ENCODE measurements at places on chromosomes 13 and 19.
A peak's percentile ranks its signal among the peaks of the same experiment; 100 is the strongest.

DNA sequence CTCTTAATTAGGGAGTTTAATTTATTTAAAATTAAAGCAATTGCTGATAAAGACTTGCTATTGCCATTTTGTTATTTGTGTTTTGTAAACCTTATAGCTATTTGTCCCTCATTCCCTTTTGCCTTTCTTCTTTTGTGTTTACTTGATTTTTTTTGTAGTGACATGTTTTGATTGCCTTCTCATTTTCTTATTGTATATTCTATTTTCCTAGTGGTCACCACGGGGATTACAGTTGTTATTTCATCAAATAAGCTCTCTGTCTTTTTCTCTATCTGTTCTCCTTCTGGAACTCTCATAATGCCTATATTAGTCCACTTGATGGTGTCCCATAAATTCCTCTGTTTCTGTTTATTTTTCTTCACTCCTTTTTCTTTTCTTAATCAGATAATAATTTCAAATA is 64.4 kb upstream of the FRY start:
- DNase-seq: no peak

- no peak for DNase-seq
These were observed 14.2 kb downstream of the ZNF699 start for GRCh38 chr19:9295411-9295849.

- DNase-seq: no peak
These were observed 310.2 kb downstream of the SLITRK5 start for GRCh38 chr13:87981416-87981815.

- DNase-seq: peak; percentile 8
These were observed 203.1 kb upstream of the EDNRB start for GRCh38 chr13:78121459-78122348.

DNA sequence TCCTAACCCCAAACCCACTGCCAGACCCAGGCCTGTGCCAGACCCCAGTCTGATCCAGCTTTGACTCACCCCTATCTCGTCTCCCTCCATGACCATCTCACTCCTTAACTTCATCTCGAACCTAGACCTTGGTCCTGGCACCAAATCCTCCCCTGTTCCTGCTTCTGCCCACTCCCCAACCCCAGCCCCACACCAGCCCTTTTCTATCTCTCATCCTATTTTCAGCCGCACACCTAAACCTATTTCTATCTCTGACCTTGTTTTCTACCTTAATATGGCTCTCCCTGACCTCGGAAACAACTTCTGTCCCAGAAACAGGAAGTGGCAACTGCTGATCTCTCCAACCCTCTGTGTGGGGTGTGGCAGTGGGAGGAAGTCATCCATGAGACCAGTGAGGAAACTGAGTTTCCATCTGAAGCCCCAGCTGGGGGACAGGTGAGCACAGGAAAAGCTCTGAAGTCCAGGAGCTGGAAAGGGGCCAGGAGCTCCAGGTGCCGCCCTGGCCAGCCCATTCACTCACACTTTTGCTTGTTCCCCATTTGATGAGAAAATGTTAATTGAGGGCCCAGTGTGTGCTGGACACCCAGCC is 13.7 kb downstream of the PTH2 start:
- no peak for DNase-seq

DNA sequence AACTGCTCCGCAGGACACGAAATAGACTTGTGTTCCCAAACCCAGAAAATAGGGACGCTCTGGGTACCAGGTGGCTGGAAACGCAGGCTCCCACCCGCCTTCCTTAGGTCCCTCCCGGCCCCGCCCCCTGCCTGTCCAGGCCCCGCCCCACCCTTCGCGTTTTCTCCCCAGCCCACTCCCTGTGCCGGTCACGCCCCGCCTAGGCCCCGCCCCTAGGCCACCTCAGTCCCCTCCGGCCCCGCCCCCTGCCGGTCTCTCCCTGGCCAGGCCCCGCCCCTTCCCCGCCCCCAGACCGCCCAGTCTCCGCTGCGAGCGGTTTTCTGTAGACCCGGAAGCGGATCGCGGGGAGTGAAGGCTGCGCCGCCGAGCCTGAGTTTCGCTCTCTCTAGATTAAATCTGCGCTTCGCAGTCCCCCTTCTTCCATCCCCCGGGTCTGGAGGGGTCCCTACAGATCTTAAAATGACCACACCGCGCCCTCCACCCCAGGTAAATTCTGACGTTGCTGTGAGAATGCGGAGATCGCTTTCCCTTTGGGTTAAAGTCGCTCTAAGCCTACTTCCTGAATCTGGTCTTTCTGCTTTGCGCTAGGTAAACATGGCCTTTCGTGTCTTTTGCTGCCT is 3.7 kb upstream of the ZNF665 start:
- peak; percentile 100 for DNase-seq

DNA sequence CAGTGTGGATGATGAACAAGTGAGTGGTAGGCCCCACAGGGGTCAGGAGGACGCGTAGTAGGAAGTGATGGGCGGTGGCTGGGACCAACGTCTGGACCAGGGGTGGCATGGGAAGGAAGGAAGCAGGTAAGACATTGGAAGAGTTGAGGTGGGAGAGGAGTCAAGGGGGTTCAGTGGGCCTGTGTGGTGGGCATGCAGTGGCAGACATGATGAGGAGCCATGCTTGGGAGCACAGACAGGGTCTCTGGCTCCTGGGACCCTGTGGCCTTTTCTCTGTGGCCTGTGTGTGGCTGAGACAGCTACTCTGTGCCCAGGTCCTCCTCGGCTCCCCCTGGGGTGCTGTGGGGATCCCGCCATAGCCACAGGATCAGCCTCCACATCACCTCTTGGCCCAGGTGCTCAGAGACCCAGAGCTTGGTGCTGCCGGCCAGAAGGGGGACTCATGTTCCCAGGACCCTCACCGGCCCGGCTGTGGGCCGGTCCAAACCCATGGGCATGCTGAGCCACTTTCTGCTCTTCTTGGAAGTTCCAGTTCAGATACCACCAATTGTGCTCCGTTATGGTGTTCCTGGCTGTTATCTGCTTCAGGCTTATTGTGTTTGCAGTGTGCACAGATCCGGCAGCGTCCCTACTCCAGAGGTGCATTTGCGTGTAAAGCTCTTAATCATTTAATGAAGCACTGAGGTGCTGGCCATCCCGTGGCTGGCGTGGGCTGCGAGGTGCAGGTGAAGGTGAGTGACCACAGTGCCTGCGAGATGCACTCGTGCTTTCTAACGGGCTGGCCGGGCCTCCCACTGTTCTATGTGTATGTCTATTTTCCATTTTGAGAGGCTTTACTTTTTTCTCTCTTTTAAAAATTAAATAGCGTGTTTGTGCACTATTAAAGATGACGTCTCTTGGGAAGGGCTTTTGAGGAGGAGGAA is 147.9 kb downstream of the TEX29 start:
- no peak for DNase-seq

- peak; percentile 17 for DNase-seq
These were observed 1.4 kb downstream of the EFNB2 start for GRCh38 chr13:106533943-106534638.

DNA sequence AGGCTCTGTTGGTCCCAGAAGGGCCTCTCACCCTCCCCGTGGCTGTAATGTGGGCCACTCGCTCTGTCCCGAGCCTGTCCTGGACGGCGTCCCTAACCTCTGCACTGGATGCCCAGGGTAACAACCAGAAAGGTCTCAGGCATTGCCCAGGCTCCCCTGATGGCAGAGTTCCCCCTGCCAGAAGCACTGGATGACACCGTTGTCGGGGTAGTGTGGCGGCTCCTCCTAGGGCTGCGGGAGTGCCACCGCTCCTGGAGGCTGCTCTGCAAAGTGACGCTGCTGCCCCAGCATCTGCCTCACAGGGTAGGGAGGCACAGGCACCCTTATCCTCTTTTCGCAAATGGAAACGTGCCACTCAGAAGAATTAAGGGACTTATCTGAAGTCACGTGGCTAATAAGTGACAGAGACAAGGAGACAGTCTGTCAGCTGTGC is 32.0 kb downstream of the MPHOSPH8 start:
- DNase-seq: no peak

DNA sequence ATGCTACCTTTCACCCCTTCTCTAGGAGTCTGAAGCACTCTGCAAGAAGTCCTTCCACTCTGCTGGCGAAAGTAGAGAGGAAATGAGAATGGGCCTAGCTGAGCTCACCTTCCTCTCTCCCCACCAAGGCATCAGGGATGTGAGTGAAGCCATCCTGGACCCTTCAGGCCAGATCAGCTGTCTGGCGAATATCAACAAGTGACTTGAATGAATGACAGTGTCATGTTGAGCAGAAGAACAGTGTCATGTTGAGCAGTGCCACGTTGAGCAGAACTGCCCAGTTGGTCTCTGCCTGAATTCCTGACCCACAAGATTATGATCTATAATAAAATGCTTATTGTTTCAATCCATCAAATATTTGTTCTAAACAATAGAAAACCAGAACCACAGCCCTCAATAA is 166.2 kb upstream of the RFC3 start:
- no peak for DNase-seq

- no peak for DNase-seq
These were observed 43.4 kb upstream of the NFIC start for GRCh38 chr19:3323026-3323425.
